ENCODE measurements at places on chromosomes 12 and 14. TPM values are rescaled to one million over a fixed set of nuclear protein-coding genes. Genes with fewer than 3 reads are reported as not detected.

GRCh38 chr12:13181375-13182070 lies 15.0 kb upstream of the EMP1 start:
- peaks cover 27% of the 10 kb centered on the region for H3K27me3 ChIP-seq
- H3K4me3 ChIP-seq = no peak overlapping the region
- no peak overlapping the region for H3K27ac ChIP-seq
- no peaks in the 10 kb centered on the region for H3K36me3 ChIP-seq

Gene MYF6
- total RNA-seq = not detected

GRCh38 chr12:26116829-26117715 lies 7.8 kb downstream of the BHLHE41 start:
- H3K36me3 ChIP-seq = peaks cover 3% of the 10 kb centered on the region
- H3K27me3 ChIP-seq = no peaks in the 10 kb centered on the region
- H3K4me3 ChIP-seq = peak overlapping the region; percentile 60
- DNase-seq = no peak
- peak overlapping the region; percentile 84 for H3K27ac ChIP-seq
- peaks cover 82% of the 10 kb centered on the region for H3K4me1 ChIP-seq

DNA sequence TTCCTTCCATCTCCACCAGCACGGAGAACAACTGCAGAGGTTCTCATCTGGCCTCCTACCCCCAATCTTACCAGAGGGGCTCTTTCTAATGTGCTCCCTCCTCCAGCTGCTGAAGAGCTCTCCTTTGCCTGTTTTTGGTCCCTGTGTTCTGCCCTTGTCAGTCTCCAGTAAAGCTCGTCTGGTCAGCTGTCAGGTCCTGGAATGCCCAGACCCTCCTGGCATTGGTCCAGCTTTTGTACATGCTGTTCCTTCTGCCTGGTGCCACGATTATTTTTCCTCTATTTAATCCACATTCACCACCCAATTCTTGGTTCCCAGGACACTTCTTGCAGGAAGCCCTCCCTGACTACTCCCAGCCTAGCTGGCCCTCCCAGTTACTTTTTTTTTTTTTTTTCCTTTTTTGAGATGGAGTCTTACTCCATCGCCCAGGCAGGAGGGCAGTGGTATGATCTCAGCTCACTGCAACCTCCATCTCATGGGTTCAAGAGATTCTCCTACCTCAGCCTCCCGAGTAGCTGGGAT lies 6.5 kb downstream of the SLC8B1 start:
- H3K4me3 ChIP-seq = no peak overlapping the region
- peaks cover 34% of the 10 kb centered on the region for H3K36me3 ChIP-seq
- no peak for DNase-seq
- H3K4me1 ChIP-seq = peaks cover 18% of the 10 kb centered on the region
- H3K27me3 ChIP-seq = no peaks in the 10 kb centered on the region

DNA sequence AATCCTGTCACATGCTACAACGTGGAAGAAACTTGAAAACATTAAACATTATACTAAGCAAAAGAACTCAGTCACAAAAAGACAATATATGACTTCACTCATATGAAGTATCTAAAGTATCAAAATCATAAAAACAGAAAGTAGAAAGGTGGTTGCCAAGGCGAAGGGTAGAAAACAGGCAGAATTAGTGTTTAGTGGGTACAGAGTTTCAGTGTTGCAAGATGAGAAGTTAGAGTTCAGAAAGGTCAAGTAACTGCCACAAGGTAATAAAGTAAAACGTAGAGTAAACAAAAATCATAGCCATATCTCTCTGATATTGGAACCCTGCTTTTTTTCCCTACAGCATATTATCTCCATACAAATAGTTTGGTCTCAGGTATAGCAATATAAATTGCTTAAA lies 223.8 kb upstream of the FSCB start:
- no peak overlapping the region for H3K27ac ChIP-seq
- no peaks in the 10 kb centered on the region for H3K27me3 ChIP-seq
- no peaks in the 10 kb centered on the region for H3K4me1 ChIP-seq
- H3K36me3 ChIP-seq = no peaks in the 10 kb centered on the region

Gene GARIN6
- total RNA-seq = not detected

- no peak overlapping the region for H3K4me3 ChIP-seq
- no peaks in the 10 kb centered on the region for H3K27me3 ChIP-seq
- DNase-seq = no peak
- H3K27ac ChIP-seq = no peak overlapping the region
- peaks cover 32% of the 10 kb centered on the region for H3K36me3 ChIP-seq
Measured at GRCh38 chr12:131917139-131917710, 11.9 kb upstream of the PUS1 start.

- H3K27ac ChIP-seq = no peak overlapping the region
- no peak overlapping the region for H3K4me3 ChIP-seq
- no peaks in the 10 kb centered on the region for H3K4me1 ChIP-seq
- H3K36me3 ChIP-seq = peaks cover 2% of the 10 kb centered on the region
Measured at GRCh38 chr12:47527816-47528215, 178.0 kb downstream of the RPAP3 start.

Gene FLVCR2
- total RNA-seq = 12.5 TPM

Gene RND1
- total RNA-seq = 4.9 TPM

DNA sequence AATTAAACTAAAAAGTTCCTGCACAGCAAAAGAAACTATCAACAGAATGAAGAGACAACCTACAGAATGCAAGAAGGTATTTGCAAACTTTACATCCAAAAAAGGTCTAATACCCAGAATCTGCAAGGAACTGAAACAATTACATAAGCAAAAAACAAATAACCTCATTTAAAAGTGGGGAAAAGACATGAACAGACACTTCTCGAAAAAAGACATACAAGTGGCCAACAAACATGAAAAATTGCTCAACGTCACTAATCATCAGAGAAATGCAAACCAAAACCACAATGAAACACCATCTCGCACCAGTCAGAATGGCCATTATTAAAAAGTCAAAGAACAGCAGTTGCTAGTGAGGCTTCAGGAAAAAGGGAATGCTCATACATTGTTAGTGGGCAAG lies 15.2 kb downstream of the PDE6H start:
- no peaks in the 10 kb centered on the region for H3K27me3 ChIP-seq
- H3K4me3 ChIP-seq = no peak overlapping the region
- no peaks in the 10 kb centered on the region for H3K36me3 ChIP-seq
- H3K4me1 ChIP-seq = peaks cover 61% of the 10 kb centered on the region
- DNase-seq = no peak

- H3K36me3 ChIP-seq = no peaks in the 10 kb centered on the region
- no peak for DNase-seq
- no peaks in the 10 kb centered on the region for H3K27me3 ChIP-seq
- no peak overlapping the region for H3K27ac ChIP-seq
Measured at GRCh38 chr12:67358781-67359338, 89.7 kb downstream of the CAND1 start.

Gene IFNG-AS1
- total RNA-seq = 3.2 TPM

- H3K4me1 ChIP-seq = peaks cover 19% of the 10 kb centered on the region
- H3K27me3 ChIP-seq = no peaks in the 10 kb centered on the region
- no peaks in the 10 kb centered on the region for H3K36me3 ChIP-seq
- no peak overlapping the region for H3K4me3 ChIP-seq
Measured at GRCh38 chr12:67624355-67624754, 24.2 kb upstream of the DYRK2 start.

- peaks cover 15% of the 10 kb centered on the region for H3K36me3 ChIP-seq
- peaks cover 21% of the 10 kb centered on the region for H3K4me1 ChIP-seq
- H3K27ac ChIP-seq = no peak overlapping the region
- H3K4me3 ChIP-seq = no peak overlapping the region
- DNase-seq = no peak
Measured at GRCh38 chr14:88786715-88787114, 6.0 kb downstream of the EML5 start.

Gene RFLNA
- not detected for total RNA-seq

Gene GDF11
- total RNA-seq = 6.4 TPM

Gene POTEM
- not detected for total RNA-seq

DNA sequence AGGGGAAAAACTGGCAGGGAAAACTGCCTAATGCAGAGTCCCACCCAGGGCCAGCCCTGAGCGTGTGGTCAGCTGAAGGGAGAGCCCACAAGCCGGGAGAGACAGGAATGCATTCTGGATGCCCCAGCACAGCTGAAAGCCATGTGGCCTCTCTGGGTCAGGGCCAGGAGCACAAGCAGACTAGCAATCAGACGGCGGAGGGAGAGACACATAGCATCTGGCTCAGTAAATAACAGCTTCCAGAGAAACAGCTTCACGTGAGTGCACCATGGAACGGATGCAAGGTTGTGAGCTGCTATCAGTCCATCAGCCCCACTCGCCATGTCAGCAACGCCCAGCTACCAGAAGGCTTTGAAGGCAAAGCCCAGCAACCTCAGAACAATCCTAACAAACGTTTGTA lies 28.2 kb upstream of the TMEM106C start:
- H3K4me1 ChIP-seq = no peaks in the 10 kb centered on the region
- no peak overlapping the region for H3K4me3 ChIP-seq

Gene RTN1
- total RNA-seq = not detected

GRCh38 chr12:131157743-131158142 lies 204.0 kb downstream of the ADGRD1 start:
- no peak for DNase-seq
- no peak overlapping the region for H3K27ac ChIP-seq
- no peaks in the 10 kb centered on the region for H3K36me3 ChIP-seq
- H3K4me1 ChIP-seq = no peaks in the 10 kb centered on the region

DNA sequence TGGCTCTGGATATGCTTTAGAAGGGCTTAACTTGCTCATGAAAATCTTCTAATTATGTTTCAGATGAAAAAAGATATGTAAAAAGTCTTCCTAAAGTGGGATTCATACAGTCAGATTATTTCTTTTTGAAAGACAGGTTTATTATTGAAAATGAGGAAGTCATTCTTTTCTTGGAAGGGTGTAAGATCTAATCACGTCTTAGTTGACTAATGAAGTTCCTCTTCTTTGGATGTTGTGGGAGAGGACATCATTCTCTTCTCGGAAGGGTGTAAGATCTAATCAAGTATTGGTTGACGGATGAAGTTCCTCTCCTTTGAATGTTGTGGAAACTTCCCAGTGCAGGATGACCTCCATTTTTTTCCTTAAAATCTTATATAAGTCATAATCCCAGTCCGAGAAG lies 74.9 kb downstream of the ALG10 start:
- no peak overlapping the region for H3K27ac ChIP-seq
- H3K4me3 ChIP-seq = no peak overlapping the region
- no peaks in the 10 kb centered on the region for H3K4me1 ChIP-seq
- no peaks in the 10 kb centered on the region for H3K27me3 ChIP-seq

DNA sequence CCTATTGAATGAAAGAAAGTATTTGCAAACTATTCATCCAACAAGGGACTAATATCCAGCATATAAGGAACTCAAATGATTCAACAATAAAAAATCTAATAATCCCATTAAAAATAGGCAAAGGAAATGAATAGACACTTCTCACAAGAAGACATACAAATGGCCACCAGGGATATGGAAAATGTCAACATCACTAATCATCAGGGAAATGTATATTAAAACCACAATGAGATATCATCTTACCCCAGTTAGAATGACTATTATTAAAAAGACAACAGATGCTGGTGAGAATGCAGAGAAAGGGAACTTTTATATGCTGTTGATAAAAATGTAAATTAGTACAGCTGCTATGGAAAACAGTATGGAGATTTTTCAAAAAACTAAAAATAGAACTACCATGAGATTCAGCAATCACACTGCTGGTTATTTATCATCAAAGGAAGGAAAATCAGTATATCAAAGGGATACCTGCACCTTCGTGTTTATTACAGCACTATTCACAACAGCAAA lies 89.3 kb downstream of the GARIN6 start:
- H3K27ac ChIP-seq = no peak overlapping the region
- no peaks in the 10 kb centered on the region for H3K27me3 ChIP-seq
- no peaks in the 10 kb centered on the region for H3K4me1 ChIP-seq
- H3K36me3 ChIP-seq = no peaks in the 10 kb centered on the region
- no peak overlapping the region for H3K4me3 ChIP-seq
- no peak for DNase-seq

GRCh38 chr12:100329800-100330199 lies 27.1 kb upstream of the SLC17A8 start:
- H3K27me3 ChIP-seq = no peaks in the 10 kb centered on the region
- H3K27ac ChIP-seq = peak overlapping the region; percentile 27
- no peak overlapping the region for H3K4me3 ChIP-seq
- H3K36me3 ChIP-seq = peaks cover 79% of the 10 kb centered on the region
- no peak for DNase-seq

DNA sequence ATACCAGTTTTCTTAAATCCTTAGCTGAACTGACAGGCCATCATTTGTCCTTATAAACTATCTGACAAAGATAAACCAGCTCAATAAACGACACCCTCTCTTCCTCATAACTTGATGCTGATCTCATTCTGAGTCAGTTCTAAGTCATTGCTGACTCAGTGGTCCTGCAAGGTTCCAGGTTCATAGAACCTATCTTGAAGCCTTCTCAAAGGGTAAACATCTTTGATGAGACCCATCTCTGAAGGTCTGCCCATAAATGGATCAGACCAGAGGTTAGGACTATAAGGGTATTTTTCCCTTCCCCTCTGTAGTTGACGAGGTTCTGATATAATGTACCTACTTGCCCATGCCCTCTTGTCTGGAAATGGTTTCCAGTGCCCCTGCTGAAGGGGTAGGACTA lies 11.9 kb downstream of the NAA25 start:
- H3K36me3 ChIP-seq = peaks cover 63% of the 10 kb centered on the region
- DNase-seq = no peak
- H3K27me3 ChIP-seq = no peaks in the 10 kb centered on the region
- peaks cover 24% of the 10 kb centered on the region for H3K4me1 ChIP-seq

- no peaks in the 10 kb centered on the region for H3K27me3 ChIP-seq
- peak; percentile 30 for DNase-seq
- H3K4me3 ChIP-seq = no peak overlapping the region
- H3K4me1 ChIP-seq = peaks cover 15% of the 10 kb centered on the region
Measured at GRCh38 chr14:23294734-23295561, 7.7 kb downstream of the PPP1R3E start.

- no peak overlapping the region for H3K4me3 ChIP-seq
- no peaks in the 10 kb centered on the region for H3K27me3 ChIP-seq
- DNase-seq = no peak
Measured at GRCh38 chr12:54232790-54233189, 44.0 kb upstream of the SMUG1 start.

DNA sequence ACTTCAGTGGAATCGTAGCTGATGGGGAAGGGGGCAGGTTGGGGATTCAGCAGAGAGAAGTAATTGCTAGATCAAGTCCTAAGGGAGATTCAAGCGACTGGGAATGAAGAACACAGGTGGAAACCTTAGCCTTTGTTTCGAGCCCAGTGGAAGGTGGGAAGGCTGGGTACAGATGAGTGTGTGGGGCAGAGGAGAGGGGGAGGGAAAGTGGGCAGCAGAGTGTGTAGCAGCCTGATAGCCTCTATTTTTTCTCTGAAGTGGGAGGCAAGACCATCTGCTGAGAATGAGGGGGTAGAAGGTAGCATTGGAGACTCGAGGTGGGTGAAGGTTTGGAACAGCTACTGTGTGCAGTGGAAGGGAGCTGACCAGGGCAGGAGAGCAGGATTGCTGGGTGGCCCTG lies 91.0 kb downstream of the ADCK1 start:
- peaks cover 40% of the 10 kb centered on the region for H3K36me3 ChIP-seq
- no peaks in the 10 kb centered on the region for H3K4me1 ChIP-seq
- H3K27ac ChIP-seq = no peak overlapping the region

- no peaks in the 10 kb centered on the region for H3K4me1 ChIP-seq
- H3K36me3 ChIP-seq = peaks cover 31% of the 10 kb centered on the region
- no peak overlapping the region for H3K4me3 ChIP-seq
- peak overlapping the region; percentile 27 for H3K27ac ChIP-seq
- DNase-seq = no peak
- no peaks in the 10 kb centered on the region for H3K27me3 ChIP-seq
Measured at GRCh38 chr14:65704850-65705249, 292.3 kb downstream of the FUT8 start.

Gene PMCH
- total RNA-seq = not detected
